NCI-H1436 (cell line): ENCODE measurements at places on chromosomes 16 and 17.

GRCh38 chr16:700684-701584 is 4.7 kb downstream of the FBXL16 start:
- no peak for DNase-seq

DNA sequence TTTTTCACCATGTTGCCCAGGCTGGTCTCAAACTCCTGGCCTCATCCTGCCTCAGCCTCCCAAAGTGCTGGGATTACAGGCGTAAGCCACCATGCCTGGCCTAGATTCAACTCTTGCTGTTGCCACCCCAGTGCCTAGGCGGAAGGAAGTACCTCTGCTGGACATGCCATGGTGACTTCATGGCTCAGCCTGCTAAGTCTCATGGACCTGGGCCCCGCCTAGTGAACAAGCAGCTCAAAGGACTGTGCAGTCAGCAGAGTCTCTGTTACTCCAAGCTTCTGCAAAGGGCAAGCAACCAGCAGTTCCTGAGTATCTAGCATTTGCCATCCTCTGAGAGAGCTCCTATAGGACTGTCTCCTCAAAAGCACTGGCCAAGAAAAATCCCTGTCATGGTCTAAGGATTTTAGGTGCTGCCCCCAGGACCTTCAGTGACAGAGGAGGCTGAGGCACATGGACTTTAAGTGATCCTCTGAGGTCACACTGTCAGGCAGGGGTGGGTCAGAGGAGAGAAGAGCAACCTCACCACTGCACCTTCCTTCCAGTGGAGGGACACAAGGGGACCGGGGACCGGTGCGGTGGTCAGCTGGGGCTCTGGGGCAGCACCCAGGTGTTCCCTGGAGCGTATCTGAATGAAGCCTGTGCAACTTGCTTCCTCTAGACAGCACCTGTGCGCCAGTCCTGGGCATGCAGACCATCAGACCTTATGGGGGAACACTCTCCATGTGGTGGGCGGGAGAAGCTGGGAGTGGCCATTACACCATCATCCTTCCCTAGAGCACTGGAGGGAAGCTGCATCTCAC is 71.3 kb downstream of the IL21R start:
- no peak for DNase-seq

GRCh38 chr17:3534881-3535252 is 22.7 kb downstream of the TRPV3 start:
- no peak for DNase-seq

- peak; percentile 70 for DNase-seq
These were observed 13.3 kb upstream of the RPL38 start for GRCh38 chr17:74190154-74190553.

DNA sequence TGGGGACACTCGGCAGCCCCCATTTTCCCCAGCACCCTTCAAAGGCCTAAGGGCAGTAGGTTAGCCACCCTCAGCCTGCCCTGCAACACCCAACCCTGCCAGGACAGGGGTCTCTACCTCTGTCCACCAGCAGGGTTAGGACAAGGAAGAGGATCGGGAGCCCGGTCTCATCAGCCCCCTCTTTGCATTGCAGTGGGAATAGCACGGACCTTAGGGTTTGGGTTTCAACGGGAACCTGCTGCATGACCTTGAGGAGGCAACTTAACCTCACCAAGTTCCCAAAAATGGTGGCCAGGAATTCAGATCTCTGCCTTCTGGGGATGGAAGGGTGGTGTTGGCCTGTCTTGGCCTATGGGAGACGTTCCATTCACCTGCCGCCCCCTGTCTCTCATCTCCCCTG is 20.2 kb upstream of the SPPL2C start:
- no peak for DNase-seq

- DNase-seq = no peak
These were observed 21.3 kb downstream of the PGS1 start for GRCh38 chr17:78399693-78400144.

DNA sequence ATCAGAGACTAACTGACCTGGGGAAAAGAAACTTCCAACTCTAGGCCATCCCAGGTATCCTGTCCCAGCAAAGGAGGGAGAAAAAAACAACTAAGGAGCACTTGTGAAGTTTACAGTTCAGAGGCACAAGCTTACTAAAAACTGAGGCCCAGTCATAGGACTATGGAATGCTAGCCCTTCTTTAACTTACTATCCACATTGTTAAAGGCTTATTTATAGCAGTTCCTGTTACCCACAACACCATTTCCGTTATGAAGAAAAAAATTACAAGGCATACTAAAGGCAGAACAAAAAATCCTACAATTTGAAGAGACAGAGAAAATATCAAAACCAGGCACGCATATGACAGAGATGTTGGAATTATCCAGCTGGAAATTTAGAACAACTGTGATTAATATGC is 159.1 kb downstream of the CDH11 start:
- no peak for DNase-seq
